ENCODE measurements at places on chromosomes 7 and 10.

GRCh38 chr10:29949411-29950011 lies 109.9 kb downstream of the JCAD start:
- DNase-seq: no peak

DNA sequence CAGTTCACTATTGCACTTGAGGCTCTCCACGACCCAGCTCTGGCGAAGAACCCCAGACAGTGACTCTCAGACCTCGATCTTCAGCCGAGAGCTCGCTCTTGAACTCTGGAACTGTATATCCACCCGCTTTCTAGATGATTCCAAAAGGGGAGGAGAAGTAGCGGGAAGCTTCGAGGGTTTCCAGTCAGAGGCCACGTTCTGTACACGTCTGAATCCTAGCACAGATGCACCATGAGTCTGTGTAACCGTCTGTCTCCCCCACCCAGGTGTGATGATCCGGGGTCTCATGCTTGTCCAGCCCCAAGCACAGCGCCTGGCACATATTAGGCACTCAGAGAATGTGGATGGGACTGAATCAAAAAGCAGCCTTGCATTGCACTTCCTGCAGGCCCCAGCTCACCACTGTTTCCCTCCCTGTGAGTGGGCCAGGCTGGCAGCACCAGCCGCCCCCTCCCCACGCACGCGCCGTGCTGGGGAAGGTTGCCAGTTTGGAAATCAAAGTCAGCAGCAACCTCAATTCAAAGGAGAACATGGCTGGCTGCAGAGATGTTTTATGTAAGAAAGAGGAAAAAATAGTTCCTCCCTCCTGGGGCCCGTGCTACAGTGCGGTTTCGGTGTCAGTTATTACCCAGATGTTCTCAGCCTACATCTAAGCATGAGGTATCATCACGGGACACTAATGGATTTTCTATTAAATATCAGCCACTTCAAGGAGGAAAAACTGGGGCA lies 5.7 kb downstream of the GRID2IP start:
- DNase-seq: no peak

DNA sequence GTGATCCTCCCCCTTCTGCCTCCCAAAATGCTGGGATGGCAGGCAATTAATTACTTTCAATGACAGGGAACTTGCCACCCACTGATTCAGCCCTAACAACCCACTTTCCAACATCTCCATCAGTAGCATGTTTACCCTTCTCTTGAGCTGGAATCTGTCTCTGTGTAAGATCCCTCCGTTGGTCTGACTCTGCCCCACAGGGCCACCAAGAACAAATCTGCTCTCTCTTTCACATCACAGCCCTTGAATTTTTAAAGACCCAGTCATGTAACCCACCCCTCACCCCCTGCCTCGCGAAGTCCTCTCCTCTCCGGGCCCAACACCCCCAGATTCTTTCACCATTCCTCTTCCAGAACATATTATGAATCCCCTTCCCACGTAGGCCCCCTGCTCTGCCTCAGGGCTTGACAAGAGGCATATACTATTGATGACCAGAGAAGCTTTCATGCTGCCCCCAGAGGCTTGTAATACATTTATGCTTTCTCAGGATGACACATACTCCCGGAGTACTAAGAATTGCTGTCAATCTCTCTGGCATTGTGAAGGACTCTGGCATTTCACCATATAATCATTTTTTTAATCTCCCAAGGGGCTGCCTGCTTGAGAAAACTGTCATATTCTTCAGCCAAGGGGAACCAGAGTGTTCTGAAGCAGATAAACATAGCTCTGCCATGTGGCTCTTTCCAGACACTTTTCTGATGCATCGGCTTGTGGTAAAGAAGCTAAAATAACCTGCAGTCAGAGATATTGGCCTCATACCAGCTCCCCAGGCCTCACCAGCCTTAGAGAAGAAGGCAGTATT lies 179.2 kb upstream of the AUTS2 start:
- no peak for DNase-seq

DNA sequence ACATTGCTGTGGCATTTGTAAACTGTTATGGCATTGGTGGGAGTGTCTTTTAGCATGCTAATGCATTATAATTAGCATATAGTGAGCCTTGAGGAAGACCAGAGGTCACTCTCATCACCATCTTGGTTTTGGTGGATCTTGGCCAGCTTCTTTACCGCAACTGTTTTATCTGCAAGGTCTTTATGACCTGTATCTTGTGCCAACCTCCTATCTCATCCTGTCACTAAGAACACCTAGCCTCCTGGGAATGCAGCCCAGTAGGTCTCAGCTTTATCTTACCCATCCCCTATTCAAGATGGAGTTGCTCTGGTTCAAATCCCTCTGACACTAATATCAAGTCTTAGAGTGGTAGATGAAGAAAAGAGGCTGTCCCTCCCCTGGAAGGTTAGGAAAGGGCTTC lies 506.2 kb downstream of the GALNT17 start:
- no peak for DNase-seq

DNA sequence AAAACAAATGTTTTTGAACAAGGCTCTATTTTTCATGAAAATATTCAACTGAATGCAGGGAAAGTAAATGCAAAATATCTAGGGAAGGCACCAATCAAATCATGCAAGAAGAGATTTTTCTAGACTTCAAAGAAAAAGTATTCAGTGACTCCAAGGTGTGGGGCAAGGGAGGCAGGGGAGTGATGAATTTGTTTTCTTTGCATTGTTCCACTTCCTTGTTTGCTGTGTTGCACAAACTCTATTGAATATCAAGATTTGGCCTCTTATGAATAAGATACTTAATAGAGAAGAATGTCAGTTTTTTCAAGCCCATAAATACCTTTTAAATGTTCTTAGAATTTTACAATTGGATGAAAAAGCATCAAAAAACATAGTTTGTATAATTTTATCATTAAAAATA lies 26.4 kb downstream of the STEAP1 start:
- no peak for DNase-seq

DNA sequence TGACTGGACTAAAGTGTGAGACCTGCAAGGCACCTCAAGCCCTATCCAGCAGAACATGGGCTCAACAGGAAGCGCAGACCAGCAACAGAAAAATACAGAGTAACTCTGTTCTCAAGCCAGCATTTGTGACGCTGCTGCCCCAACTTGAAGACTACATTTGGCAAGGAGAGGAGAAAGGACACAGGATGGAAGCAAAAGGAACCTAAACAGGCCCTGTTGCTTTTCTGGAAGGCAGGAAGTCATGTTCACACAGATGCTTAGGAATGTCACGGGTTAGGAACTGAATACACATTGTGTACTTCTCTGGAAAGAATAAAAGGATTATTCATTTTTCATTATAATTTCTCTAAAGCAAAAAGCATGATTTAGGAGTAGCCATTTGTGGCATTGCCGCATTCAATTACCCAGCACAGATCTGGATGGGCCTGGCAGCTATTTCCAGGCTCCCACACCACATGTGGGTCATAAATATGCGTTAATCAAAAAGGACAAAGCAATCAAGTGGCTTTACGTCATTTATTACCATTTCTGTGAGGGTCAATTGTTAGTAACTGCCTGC lies 19.8 kb upstream of the TOMM7 start:
- DNase-seq: no peak

GRCh38 chr7:150735596-150736358 lies 1.4 kb upstream of the GIMAP5 start:
- DNase-seq: no peak

GRCh38 chr7:89001306-89001705 lies 205.8 kb upstream of the TEX47 start:
- DNase-seq: no peak

DNA sequence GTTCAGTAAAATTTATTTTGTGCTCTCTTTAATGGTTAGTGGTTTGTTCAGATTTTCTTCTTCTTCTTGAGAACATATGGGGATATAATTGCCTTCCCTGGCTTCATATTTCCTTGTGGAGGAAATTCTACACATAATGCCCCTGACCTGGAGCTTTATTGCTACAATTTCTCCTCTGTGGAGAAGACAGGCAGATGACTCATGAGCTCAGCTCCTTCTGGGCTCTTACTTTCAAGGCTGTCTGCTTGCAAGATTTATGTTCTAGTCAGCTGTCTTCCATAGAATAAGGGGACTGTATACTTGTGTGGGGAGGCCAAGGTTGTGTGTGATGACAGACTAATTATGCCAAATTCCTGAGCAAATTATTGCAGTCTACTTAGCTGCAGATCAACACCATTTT lies 1.6 kb downstream of the LRRD1 start:
- peak; percentile 2 for DNase-seq

- DNase-seq: no peak
These were observed 816.2 kb downstream of the NRG3 start for GRCh38 chr10:82691211-82691610.

- no peak for DNase-seq
These were observed 16.6 kb downstream of the RPP30 start for GRCh38 chr10:90888387-90888786.

GRCh38 chr10:74637685-74638084 lies 188.7 kb upstream of the KAT6B start:
- no peak for DNase-seq

DNA sequence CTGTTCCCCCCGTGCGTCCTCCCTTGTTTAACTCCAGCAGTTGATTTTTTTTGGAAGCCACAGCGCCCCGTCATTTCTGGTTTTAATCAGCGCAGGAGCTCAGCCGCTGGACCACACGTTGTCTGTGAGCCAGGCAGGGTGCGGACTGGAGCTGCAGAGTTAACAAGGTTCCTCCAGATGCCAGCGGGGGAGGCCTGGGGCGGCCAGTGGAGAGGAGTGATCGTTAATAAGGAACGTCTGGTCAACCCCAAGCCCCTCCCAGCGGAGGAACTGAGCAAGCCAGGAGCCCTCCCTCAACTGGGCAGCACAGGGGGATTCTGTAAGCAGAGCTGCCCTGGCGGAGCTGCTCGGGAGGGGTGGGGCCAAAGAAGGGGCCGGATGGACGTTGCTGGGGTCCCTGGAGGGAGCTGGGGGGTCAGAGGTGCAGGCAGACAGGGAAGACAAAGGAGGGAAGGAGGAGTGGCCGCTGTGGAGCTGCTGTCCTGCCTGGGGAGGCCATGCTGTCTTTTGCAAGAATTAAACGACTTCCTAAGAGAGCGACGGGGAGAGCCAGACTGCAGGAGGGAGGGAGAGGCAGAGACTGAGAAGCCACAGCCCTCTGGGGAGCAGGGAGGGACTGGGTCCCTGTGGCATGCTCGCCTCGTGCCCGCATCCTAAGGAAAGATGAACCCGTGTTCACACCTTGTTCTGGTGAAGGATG lies 537.1 kb upstream of the FOXK1 start:
- peak; percentile 72 for DNase-seq

- no peak for DNase-seq
These were observed 228.1 kb downstream of the ACTR3B start for GRCh38 chr7:152987656-152988055.
